Stimulated activated CD4-positive, alpha-beta T cell treated with anti-CD3 and anti-CD28 coated beads, TNF-alpha, amount 100 ng/mL, for 1 hour (primary cell): ENCODE measurements at places on chromosomes 5 and 9.

DNA sequence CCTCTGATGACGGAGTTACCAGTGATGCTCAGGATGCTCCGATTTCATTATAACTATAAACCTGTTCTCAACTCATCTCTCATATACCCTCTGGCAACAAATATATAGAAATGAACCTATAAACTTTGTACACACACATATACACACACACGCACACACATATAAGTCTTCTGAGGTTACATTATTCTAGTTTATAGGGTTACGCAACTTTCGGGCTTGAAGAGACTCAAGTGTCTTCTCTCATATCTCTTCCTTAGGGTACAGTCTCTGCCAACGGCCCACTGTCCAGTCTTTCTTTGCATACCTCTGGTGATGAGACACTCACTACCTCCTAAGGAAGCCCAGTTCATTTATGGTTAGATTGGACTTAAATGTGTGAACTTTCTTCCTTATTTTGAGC, 69.4 kb upstream of the TBC1D2 start:
- no peak for DNase-seq

DNA sequence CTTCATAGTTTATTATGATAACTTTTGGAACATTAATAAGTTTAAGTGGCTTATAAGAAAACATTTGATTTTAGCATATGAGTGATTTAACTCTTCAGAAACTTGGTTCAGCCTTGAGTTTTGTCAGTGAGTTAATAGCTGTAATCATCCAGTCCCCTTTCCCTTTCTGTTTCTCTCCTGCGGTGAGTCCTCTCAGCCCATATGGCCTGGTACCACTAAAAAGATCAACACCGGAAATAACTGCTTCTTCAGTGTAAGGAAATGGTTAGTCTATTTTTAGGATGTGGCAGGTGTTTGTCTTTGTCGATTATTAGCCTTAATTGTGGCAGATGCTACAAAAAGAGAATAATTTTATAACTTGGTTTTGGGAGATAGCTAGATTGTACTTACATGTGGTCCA, 120.2 kb upstream of the GRHPR start:
- DNase-seq, result no peak

- DNase-seq, result no peak
Measured at GRCh38 chr5:76269932-76270610, 133.0 kb upstream of the IQGAP2 start.

GRCh38 chr5:89445106-89445745, 562.2 kb upstream of the MEF2C start:
- DNase-seq, result no peak

DNA sequence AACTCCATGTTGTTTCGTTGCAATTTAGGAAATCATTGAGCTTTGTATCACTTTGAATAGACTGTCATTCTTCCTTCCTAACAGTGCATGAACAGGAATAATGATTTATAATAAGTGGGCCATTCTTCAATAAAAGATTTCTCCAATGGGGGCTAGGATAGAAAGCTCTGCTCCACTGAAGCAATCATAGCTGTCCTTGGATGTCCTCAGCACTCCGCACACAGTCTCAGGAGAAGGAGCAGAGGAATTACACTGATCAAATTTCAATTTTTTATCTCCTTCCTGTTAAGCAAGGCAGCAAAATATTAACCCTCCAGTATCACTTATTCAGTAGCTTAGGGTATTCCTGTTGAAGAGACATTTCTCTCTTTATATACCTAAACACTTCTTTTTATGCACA, 532.7 kb upstream of the ST8SIA4 start:
- DNase-seq, result no peak

DNA sequence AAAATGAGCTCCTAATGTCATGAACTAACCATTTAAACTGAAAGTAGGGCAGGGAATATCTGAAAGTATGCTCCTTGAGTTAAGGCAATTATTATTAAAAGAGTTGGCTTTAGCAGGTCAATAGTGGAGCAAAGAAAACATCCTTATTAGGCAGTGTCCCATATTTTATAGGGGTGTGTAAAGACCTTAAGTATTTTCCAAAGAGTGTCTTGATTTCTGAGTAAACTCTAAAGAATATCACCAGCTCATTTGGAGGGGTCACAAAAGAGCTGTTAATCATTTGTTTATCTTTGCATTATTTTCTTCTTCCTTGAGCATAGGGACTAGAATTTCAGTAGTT, 109.3 kb downstream of the MUSK start:
- DNase-seq, result no peak

DNA sequence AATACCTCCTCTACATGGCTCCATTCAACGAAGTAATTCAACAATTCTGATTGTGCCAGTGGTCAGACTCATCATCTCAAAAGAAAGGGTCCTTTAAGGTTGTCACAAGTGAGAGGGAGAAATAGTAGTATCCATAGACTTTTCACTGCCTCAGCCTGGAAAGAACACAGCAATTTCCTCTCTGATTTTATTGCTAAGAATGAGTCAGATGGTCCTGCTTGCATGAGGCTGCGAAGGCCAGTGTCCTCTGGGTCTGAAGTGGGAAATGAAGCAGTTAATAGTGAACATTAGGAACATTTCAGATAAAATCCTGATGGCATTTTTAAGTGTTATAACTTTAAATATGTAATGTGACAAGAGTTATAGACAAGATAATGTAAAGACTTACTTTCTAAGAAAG, 979.0 kb downstream of the EFNA5 start:
- DNase-seq, result no peak

DNA sequence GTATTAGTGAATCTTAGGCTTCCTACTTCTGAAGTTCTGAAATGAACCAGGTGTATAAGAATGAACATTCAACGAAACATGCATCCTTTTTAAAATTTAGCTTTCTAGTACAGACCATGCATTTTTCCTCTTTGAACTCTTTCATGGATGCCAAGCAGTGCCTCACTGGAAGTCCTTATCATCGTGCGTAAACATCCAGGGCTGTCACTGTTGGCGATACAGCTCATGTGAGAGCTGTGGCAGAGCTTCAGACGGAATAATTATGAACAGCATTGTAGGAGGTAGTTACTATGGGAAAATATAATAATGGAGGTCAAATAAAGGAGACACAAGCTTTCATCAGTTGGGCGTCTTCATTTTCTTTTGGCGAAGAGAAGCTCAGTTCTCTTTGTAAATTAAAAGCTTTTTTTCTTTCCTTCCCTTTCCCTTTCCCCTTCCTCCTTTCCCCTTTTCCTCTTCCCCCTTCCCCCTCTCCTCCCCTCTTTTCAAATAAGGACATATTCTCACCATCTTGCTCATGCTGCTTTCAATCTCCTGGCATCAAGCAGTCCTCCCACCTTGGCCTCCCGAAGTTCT, 167.3 kb downstream of the KDM4C start:
- DNase-seq, result no peak

DNA sequence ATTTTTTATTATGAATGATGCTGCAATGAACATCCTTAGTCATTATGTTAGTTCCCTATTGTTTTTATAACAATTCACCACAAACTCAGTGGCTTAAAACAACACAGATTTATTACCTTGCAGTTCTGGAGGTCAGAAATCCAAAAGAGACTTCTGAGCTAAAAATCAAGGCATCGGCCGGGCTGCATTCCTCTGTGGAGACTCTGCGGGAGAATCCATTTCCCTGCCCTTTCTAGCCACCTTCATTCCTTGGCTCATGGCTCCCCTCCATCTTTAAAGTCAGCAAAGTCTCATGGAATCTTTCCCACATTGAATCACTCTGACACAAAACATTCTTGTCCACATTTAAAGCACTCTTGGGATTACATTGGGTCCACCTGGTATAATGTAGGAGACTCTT, 38.6 kb downstream of the SNX18 start:
- DNase-seq, result no peak

DNA sequence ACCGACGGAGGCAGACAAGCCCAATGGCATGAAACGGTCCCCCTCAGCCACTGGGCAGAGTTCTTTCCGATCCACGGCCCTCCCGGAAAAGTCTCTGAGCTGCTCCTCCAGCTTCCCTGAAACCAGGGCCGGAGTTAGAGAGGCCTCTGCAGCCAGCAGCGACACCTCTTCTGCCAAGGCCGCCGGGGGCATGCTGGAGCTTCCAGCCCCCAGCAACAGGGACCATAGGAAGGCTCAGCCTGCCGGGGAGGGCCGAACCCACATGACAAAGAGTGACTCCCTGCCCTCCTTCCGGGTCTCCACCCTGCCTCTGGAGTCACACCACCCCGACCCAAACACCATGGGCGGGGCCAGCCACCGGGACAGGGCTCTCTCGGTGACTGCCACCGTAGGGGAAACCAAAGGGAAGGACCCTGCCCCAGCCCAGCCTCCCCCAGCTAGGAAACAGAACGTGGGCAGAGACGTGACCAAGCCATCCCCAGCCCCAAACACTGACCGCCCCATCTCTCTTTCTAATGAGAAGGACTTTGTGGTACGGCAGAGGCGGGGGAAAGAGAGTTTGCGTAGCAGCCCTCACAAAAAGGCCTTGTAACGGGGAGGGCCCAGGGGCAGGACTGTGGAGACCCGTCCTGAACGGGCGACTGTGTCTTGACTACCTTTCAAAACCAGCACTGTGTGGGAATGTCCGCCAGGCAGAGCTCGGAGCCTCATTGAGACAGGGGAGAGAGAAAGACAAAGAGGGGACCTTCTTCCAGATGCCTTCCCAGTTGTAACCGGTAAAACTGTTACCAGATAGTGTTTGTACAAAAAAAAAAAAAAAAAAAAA, 29.9 kb downstream of the CD180 start:
- DNase-seq, result peak; percentile 46

DNA sequence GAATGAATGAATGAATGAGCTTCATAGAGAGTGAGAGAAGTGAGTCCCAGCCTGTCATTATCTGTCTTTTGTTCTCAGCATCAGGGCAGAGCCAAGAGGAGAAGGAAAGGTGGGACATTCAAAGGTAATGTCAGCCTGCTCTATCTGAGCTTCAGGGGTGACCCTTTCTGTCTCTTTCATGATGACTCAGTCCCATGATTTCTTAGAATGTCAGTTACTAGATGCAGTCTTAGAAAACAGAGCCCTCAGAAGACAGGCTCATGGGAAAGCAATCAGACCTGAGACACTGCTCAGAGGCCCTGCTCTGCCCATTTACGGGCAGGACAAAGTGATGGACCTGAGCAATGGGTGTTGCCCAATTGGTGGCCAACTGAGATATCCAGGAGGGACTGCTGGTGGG, 1.1 kb downstream of the SPATA31D1 start:
- DNase-seq, result no peak

GRCh38 chr9:2297771-2298170, 282.6 kb downstream of the SMARCA2 start:
- DNase-seq, result no peak

- DNase-seq, result no peak
Measured at GRCh38 chr5:4514067-4514648, 626.0 kb upstream of the ADAMTS16 start.

DNA sequence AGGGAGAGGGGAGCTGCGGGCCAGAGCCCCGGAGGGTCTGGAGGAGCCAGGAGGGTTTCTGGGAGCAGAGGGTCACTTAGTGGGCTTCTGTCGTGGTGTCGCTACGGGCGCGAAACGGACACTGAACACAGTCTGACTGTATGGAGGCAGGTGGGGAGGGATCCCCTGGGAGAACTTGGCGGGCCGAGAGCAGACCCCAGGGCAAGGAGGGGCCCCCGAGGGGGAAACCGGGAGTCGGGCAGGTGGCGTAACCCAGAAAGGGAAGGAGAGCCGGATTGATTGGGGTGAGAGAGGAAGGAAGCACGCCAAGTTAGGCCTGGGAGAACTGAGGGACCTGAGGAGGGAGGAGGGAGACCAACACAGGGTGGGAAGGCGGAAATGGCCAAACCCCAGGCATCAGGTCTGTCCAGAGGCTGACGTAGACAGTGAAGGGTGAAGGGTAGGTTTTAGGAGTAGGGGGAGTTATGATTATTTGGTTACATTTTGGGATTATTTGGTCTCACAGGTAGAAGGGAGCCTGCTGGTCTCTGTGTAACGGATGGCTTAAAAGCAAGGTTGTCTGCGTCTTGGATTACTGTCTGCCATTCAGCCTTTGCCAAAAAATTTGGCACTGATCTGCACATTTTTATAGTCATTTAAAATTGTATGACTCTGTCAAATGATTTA, 3.3 kb upstream of the MSMP start:
- no peak for DNase-seq

GRCh38 chr9:112705768-112706427, 12.0 kb downstream of the INIP start:
- no peak for DNase-seq

- no peak for DNase-seq
Measured at GRCh38 chr5:140674211-140674610, 835 bp upstream of the DND1 start.

GRCh38 chr5:62506659-62507460, 71.8 kb upstream of the LRRC70 start:
- no peak for DNase-seq

DNA sequence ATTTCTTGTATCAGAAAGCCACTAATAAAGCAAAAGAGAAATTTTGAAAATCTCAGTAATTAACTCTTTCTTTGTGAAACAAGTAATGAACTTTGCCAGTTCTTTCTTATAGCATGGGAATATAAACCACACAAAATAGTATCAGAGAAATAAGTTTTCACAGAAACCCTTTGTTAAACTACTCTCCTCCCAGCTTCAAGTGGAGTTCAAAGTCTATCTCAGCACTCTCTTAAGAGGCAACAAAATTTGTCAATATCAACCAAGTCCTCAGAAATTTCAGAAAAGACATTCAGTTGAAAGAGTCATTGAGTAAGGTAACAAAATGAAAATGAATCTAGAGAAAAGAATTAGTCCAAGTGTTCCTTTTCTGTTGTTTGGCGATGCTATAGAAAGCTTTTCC, 89.3 kb downstream of the NTRK2 start:
- no peak for DNase-seq

DNA sequence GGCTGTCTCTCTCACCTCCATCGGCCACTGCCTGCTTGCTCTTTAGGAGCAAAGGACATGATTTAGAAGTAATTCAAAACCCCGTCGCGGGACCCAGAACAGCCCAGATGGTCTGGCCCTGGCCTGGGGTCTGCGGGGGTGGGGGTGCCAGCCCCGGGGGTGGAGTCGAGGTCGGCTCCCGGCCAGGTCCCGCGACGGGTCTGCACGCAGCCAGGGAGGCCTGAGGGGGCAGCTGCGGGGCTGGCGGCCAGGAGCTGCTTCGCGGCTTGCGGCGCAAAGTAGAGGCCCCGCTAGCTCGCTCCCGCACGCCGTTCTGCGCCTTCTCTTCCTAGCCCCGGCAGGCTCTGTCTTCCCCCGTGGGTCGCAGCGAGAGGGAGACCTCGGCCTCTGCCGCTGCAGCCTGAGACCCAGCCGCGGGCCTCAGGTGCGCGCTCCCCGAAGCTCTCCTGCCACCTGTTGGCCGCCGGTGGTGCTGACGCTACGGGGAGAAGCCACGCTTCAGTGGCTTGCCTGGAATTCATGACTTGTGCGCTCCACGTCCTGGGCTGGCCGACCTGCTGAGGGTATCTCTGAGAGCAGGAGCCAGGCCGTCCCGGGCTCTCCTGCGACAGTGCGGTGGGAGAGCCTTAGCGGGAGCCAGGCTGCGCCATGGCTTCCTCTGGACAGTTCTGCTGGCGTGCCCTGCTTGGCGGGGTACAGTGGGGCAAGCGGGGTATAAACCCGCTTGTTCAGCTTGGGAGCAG, 157.2 kb upstream of the PITX1 start:
- DNase-seq, result peak; percentile 60

- DNase-seq, result no peak
Measured at GRCh38 chr9:133334161-133334560, 1.8 kb downstream of the SURF6 start.

- DNase-seq, result no peak
Measured at GRCh38 chr5:44833249-44833648, 24.5 kb downstream of the MRPS30 start.

- no peak for DNase-seq
Measured at GRCh38 chr5:7873216-7873615, 4.3 kb downstream of the MTRR start.

- DNase-seq, result no peak
Measured at GRCh38 chr5:16880547-16880946, 55.5 kb downstream of the MYO10 start.
